ENCODE measurements at places on chromosomes 3 and 15.

DNA sequence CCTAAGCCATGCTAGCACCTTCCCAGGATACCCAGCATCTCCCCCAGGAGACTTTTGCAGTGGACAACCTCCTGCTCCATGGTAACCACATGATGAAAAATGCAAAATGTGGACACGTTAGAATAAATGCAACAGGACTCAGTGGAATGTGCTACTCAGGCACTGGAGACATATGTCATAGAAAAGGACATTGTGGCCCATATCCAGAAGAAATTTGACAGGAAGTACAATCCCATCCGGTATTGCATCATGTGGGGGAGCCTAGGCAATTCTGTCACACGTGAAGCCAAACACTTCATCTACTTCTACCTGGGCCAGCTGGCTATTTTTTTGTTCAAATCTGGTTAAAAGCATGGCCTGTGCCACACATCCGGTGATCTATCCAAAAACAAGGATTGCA, 227.2 kb upstream of the GPR149 start:
- no peak for DNase-seq

- no peak for DNase-seq
Measured at GRCh38 chr15:80191897-80192595, 39.2 kb downstream of the FAH start.

- DNase-seq = no peak
Measured at GRCh38 chr3:41434781-41435180, 235.5 kb downstream of the CTNNB1 start.

DNA sequence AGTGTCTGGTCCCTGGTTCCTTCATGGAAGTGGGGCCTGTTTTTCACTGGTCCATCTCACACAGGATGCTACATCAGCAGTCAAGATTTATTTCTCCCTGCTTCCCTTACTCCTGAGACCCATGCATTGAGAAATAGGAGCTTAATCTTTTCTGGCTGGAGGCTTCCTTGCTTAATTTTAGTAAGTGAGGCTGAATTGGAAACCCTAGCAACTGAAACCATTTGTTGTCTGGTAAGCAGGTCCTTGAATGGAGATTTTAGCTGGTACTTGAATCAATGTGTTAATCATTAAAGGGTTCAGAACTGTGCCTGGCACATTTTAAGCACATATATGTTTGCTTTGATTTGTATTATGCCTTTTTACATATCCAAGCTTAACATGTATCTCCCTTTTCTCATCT, 20.2 kb upstream of the MEF2A start:
- DNase-seq = no peak

DNA sequence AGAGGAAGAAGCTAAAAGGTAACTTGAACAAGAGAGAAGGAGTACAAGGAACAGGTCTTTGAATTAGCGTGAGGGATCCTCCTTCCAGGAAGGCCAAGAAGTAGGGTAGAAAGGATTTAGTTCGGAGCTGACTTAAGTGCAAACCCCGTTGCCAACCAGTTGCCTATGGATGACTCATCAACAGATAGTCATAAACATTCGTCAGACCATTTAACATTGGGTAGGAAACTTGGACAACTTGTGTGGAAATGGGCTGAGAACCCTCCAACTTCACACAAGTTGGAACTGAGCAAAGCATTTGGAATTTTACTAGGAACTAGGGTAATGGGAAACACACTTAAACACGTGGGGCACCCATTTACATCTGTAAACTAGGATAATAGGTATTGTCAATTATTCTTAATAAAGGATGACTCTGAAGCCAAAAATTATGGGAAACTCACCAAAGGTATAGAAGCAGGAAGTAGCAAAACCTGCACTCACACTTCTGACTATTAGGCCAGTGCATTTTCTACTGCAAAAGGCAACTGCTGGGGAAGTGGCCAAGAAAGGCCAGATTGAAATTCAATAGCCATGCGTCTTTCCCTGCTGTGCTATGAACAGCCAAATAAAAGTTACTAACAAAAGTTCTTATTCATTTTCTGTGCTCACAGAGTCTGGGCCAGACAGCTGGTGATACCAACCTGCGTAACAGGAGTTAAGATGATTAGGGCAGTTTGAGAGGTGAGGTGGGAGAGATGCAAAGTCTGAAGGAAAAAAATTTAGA, 174.5 kb upstream of the TMC3 start:
- DNase-seq = no peak

DNA sequence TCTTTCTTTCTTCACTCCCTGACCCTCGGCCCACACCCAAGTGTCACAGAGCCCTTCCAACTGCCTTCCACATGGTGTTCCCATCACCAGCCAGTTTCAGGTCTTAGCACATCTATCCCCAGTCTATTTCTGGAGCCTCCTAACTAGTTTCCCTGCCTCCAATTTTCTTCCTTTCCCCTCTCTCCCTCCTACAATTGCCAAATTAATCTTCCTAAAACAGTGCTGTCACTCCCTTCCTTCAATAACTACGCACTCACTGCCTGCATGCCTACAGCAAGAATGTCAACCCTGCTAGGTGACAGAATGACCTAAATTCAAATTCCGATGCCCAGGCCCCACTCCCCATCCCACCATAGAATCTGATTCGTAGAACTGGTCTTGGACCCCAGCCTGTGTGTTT, 36.1 kb upstream of the CA12 start:
- no peak for DNase-seq

DNA sequence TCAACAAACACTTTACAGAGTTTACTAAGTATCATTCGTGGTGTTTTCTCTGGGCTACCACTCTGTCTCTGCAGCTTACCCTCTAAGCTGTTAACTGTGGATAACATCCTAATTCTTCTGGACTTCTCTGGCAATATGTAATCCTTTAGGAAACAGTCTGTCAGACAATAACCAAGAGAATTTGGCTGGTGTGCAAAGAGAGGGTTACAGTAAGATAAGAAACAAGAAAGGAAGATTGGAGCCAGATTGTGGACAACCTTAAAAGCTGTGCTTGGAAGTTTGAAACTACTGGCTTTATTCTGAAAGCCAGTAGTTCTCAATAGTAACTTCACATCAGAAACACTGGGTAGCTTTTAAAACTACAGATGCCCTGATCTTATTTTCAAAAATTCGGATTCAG, 778 bp downstream of the ARL6 start:
- DNase-seq = no peak

DNA sequence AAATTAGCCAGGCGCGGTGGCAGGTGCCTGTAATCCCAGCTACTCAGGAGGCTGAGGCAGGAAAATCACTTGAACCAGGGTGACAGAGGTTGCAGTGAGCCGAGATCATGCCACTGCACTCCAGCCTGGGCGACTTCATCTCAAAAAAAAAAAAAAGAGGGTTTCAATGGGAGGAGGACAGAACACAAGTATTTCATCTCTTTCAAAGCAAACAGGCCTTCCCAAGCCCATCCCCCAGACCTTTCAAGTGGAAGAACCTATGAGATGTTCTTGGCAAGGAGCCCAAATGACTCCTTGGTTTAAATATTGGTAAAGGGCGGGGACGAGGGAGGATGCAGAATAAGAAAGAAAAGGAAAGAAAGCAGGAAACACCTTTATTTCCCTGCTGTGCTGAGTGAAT, 62.2 kb upstream of the MCF2L2 start:
- DNase-seq = no peak

DNA sequence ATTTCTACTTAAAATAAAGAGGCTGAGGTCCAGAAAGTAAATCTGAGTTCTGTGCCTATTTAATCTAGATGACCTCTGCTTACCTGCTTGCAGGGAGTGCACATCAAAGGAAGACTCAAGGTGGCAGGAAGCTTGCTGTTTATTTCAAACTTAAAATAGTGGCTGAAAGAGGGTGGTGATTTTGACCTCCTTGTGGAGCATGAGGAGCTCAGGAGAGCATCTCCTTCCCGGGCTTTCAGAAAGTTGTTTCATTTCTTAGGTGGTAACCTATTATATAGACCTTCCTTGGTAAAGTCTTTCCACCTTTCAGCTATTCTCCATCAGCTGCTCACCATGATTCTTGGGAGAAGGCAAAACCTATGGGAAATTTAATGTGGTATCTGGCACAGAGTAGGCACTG, 494 bp downstream of the GCSAM start:
- DNase-seq = no peak

Measured in dorsolateral prefrontal cortex (tissue), 122 donors.